Activated naive CD8-positive, alpha-beta T cell treated with anti-CD3 and anti-CD28 coated beads for 36 hours (primary cell): ENCODE measurements at places on chromosomes 16 and 17.

DNA sequence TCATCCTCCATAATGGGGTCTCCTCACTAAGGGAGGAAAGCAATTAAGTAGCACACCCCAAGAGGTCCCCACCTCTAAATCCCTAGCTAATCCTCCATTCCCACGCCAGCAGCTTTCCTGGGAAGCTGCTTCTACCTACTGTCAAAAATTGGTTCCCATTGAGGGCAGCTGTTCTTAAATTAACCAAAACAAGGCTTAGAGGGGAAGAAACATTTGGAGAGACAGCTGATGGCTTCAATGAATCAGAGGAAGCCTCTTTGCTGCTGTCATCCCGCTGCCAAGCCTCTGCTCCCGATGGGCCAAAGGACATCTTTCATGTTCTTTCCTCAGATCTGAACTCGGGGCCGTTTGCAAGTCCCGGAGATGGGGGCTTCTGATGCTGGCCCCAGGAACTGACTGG, 26.6 kb downstream of the AIPL1 start:
- no peak for DNase-seq

DNA sequence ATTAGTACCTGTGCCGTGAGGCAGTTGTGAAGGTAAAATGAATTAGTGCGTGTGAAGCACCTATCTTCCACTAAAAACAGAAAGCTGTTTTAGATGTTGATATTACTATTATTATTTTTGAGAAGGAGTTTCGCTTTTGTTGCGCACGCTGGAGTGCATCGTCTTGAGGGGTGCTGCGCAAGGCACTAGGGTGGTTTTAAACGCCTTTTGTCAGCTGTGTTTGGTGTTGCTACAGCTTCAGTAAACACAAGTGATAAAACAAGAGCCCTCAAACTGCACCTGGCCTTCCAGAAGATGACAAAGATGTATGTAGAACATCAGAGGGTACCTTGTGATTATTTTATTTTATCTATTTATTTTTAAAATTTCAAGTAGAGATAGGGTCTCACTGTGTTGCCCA, 38.2 kb downstream of the PLCG2 start:
- DNase-seq: no peak

DNA sequence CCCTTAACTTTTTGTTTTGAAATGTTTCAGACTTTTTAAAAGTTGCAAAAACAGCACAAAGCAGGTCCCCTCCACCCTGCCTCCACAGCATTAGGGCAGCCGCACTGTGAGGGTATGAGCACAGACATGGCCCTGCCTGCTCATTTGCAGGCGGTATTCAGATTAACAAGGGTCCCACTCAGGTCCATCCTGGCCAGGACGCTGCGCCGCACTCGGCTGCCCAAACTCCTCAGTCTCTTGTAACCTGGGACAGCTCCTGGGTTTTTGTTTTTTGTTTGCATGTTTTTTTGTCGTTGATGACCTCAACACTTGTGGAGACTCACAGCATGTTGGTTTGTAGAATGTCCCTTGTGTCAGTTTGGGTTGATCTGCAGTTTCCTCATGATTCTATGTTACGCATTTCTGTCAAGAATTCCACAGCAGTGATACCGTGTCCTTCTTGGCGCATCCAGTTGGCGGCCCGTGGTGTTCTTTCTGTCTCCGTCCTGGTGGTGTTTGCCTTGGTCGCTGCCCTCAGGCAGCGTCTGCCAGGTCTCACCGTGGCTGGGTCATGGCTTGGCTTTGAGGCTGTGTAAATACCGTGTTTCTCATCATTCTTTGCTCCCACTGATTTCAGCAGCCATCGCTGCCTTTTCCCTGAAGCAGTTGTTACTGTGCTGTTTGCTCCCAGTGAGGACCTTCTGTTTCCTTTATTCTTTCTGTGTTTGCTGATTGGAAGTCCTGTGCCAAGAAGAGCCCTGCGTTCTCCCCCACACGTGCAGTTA, 18.5 kb downstream of the CRAMP1 start:
- DNase-seq: no peak

DNA sequence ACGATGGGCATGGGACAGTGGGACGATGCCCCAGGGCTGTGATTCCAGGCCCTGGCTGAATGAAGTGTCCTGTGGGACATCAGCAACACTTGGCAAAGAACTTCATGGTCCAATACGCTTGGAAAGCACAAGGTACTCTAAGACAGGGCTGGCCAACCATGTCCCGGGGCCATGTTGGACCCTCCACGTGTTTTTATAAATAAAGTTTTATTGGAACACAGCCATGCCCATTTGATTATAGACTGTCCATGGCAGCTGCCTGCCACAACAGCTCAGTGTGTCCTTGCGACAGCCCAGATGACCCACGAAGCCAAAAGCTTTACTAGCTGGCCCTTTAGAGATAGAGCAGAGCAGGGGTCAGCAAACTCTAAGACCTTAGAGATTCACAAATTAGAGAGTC, 282.1 kb downstream of the C16orf95 start:
- DNase-seq: no peak

DNA sequence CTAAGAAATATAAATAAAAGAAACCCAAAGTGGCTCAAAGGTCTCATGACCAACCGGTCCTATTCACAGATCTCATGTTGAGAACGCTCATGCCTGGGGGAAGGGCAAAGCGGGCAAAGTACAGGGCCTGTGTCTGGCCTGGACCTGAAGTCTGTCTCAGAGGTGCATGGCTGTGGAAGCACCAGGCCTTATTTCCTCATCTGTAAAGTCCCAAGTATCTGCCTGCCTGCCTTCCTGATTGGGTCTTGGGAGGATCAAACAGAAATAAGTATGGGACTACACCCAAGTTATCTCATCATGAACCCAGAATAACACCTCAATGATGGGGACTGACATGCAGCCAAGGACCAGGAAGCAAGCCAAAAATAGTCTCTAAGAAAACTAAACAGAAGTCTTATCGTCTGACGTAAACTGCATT, 14.2 kb downstream of the AXIN2 start:
- DNase-seq: no peak

GRCh38 chr17:65518256-65518655, 43.2 kb downstream of the AXIN2 start:
- no peak for DNase-seq

- no peak for DNase-seq
Measured at GRCh38 chr16:19760356-19761060, 42.4 kb downstream of the IQCK start.

- no peak for DNase-seq
Measured at GRCh38 chr17:13931800-13932460, 137.4 kb upstream of the COX10 start.

DNA sequence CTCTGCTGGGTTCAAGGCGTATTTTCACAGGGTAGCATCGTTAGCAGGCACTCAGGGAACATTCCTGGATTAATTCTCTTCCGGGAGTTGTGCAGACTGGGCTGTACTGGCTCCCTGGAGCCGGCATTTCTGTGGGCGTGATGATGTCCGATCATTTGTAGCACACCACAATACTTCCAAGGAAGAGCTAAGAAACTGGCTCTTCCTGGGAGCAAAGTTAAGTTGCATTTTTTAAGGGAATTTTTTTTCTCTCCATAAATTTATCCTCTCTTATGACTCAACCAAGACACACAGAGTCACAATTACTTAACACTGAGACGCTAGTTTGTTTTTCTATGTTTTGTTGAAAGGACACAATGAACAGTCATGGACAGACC, 211.6 kb upstream of the FOXF1 start:
- no peak for DNase-seq

DNA sequence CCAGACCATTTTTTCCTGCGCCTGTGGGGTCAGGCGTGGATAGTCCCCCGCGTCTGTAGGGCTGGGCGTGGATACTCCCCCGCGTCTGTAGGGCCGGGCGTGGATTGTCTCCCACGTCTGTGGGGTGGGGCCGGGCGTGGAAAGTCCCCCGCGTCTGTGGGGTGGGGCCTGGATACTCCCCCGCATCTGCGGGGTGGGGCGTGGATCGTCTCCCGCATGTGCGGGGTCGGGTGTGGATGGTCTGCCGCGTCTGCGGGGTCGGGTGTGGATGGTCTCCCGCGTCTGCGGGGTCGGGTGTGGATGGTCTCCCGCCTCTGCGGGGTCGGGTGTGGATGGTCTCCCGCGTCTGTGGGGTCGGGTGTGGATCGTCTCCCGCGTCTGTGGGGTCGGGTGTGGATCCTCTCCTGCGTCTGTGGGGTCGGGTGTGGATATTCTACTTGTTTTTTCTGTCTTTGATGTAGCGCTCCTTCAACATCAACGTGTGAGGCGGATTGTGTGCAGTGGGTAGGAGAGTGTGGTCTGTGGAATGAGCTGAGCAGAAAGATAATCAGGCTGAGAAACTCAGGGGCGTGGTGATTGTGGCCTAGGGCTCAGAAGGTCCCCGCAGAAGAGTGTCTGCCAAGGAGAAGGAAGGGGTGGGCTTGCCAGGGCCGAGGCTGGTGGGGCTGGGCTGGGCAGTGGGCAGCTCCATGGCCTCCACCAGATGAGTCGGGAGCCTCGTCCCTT, 3.2 kb downstream of the GNPTG start:
- no peak for DNase-seq

DNA sequence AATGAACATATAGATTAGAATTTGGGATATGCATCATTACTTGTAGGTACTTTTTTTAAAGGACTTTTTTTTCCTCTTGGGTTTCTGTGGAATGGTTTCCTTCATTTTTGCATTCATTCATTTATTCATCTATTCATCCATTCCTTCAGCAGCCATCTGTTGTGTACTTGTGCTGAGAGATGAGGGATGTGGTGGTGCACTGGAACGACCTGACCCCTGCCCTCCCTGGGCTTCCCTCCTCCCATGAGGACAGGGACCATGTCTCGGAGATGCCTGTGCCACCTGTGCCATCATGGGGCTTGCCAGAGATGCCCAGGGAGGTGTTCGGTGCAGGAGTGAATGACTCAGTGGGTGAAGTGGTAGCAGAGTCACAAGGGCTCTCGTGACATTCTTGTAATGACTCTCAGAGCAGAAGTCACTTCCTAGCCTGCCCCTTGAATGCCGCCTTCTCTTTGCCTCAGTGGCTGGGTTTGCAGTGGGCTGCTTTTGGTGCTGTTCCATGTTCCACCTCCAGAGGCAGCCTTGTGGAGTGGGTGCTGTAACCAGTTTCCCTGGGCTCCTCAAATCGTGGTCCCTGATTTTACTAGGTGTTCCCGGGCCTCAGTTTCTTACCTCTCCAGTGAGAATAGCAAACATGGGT, 43.9 kb downstream of the CLEC16A start:
- peak; percentile 66 for DNase-seq

GRCh38 chr16:68400083-68400923, 48.0 kb downstream of the SMPD3 start:
- DNase-seq: no peak

DNA sequence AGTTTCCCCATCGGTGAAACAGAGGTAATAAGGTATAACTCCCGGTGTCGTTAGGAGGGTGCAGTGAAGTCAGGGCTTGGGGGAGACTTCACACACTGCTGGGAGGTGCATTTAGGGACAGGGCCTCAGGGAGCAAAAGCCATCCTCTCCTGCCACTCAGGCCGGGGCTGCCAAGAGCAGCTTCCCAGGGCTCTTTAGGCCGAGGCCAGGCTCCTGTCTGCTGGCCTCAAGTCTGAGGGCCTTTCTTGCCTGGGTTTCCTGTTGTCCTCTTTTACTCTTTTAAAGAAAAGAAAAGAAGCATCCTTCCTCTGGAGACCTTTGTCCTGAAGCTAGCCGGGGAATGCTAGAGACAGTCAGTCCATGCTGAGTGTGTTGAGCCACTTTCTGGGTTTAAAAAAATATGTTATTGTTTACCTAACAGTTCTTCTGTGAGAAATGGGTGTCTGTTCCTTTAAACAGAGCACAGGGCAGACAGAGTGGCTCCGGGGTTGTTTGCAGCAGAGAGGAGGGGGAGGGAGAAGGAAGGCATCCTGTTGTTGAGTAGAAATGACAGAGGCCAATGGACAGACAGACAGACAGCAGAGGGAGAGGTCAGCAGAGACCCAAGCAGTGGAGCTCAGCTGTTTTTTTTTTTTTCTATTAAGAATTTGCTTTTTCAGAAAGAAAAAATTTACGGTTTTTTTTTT, 79.1 kb downstream of the C17orf67 start:
- no peak for DNase-seq

DNA sequence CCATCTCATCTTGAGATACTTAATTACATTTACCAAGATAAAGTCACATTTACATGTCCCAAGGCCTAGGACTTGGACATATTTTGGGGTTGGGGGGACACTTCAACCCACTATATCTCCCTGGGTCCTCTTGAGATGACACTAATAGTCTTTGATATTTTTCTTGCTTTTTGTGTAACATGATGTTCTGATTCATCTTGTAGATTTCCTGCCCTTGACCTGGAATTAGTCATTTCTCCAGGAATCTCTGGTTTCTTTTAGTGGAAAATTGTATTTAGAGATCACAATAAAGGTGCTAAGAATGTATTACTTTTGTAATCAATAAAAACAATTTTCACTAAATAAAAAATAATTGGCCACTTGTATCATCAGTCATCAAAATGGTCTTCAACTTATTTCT, 157.3 kb downstream of the VPS53 start:
- no peak for DNase-seq

DNA sequence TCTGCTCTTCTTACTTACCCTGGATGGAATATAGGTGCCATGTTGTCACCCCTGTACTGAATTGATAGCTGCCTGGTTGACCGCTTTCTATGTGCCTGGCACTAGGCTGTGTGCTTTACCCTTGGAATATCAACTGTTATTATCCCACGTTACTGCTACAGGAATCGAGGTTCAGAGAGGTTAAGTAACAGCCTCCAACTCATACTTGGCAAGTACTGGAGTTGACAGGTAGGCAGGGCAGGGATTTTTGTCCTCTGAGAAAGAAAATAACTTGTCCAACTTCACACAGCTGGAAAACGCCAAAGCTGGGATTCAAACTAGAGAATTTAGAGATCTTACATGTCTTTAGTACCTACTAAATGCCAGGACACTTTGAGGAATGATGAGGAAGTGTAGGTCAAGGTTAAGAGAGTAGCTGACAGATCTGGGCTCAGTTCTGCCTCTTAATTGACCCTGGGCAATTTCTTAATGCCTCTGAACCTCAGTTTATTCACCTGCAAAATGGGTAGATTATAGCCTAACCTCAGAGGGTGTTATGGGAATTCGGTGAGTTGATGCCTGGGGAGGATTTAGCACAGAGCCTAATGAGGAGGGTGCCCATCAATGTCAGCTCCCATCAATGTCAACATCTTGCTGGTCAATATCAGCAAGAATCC, 25.8 kb downstream of the ITPRIPL2 start:
- DNase-seq: no peak

DNA sequence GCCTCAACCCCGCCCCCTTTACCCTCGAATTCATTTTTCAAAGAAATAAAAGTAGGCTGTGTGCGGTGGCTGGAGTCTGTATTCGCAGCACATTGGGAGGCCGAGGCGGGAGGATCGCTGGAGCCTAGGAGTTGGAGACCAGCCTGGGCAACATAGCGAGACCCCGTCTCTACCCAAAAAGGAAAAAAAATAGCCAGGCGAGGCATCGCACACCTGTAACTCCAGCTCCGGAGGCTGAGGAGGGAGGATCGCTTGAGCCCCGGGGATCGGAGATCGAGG, 671 bp upstream of the TOP2A start:
- DNase-seq: no peak

GRCh38 chr17:50110591-50111349, 15.6 kb downstream of the PDK2 start:
- DNase-seq: no peak
